ENCODE measurements at places on chromosomes 11 and 22.
A peak's percentile ranks its signal among the peaks of the same experiment; 100 is the strongest.

- no peak for DNase-seq
These were observed 5.4 kb downstream of the MYO18B start for GRCh38 chr22:25747245-25747944.

GRCh38 chr11:26688701-26689100 lies 33.2 kb downstream of the SLC5A12 start:
- DNase-seq = no peak

- no peak for DNase-seq
These were observed 585 bp downstream of the THYN1 start for GRCh38 chr11:134252346-134253187.

DNA sequence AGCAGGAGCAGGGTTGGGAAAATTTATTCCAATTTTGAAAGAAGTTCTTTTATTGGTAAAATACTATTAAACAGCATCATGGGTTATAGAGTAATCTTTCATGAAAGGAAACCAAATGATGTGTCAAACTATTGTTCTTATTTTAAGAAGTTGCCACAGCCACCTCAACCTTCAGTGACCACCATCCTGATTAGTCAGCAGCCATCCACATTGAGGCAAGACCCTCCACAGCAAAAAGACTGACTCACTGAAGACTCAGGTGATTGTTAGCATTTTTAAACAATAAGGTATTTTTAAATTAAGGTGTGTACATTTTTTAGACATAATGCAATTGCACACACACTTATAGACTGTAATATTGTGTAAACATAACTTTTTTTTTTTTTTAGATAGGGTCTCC lies 3.7 kb upstream of the HEPHL1 start:
- no peak for DNase-seq

- DNase-seq = no peak
These were observed 9.9 kb upstream of the NUP160 start for GRCh38 chr11:47857892-47858543.

DNA sequence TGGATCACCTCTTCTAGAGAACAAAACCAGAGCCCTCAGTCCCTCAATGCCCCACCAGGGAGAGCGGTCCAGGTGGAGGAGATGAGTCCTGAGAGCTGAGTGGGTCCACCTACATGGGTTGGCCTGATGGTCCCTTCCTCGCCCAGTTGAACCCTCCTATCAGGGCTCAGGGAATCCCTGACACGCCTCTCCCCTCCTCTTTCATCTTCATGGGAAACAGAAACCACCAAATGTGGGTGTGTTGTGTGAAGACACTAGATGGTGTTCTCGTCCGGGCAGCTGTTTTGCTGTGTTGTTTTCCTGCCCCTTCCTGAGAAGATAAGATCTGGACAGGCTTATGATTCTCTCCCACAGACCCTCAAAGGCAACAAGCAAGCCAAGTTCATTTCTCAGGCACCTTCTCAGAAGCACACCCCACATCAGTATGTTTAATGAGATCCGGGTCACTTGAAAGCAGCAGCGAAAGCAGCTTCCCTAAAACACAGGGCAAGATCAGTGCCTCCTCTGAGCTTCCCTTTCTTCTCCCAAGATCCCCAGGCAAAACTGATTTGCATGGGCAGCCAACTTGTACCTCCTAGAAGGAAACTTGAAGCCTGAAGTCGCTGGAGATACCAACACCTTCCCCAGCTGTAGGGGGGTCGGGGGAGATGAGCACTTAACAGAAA lies 35.3 kb upstream of the POU2AF1 start:
- DNase-seq = no peak

DNA sequence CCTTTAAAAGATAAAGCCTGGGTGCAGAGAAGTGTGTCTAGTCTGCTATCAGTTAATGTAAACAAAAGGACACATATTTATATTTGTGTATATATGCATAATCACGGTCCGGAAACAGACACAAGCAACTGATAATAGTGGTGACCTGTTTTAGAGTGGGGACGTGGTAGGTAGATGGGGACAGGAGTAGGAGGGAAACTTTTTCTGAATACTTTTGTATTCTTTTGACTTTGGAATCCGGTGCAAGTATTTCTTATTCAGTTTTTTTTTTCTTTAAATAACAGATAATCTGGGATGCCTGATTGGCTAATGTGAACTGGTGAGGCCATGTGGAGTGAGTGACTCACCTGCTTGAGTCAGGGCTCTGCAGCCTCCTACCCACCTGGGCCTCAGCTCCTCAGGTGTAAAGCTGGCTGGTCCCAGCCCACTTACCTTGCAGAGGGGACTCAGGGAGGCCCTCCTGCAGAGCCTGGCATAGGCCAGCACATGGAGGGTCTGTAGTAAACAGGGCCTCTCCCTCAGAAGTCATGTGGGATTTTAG lies 15.3 kb downstream of the MICAL2 start:
- DNase-seq = no peak

DNA sequence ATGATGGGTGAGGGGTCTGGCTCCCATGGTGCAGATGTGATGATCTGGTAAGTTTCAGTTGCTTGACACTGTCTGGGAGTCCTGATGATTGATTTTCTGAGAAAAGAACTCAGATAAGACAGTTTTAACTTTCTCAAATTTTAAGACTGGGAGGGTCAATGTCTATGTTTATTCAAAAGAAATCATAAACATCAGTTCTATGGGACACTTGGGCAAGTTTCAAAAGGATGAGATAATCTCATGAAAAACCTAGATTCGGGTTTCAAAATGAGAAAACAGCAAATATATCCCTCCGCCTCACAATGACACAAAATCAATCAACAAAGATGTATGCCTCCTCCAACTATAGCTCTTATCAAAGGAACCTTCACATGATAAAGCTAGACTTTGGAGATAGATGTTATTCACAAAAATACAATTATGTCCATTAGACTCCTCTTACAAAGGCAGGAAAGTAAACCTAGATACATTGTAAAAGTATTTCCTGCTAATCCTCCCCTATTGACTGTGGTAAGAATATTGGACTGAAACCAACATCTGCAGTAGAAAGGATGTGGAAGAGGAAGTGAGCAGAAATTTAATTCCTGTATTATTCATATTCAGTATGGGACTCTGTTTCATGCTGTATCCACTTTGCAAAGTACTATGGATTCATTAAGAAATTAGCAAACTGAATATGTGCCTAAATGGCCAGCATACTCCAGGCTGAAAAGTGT lies 21.6 kb downstream of the SVIP start:
- DNase-seq = peak; percentile 31

DNA sequence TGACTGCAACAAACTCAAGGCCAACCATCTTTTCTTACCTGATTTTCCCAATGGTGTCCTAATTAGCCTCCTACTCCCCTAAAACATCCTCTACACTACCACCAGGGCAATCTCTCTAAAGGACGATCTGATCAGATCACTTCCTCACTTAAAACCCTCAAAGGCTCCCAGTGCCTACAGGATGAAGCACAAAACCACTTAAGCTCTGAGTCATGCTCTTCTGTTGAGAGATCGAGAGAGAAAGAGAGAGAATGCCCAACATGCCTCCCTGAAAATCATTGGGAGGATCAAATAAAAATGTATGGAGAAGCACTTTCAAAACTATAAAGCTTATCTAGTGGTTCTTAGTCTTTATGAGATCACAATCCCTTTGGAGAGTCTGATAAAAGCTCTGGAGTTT lies 171.1 kb downstream of the CADM1 start:
- peak; percentile 30 for DNase-seq

- no peak for DNase-seq
These were observed 38.0 kb downstream of the METTL15 start for GRCh38 chr11:28146123-28146751.

- DNase-seq = no peak
These were observed 34.0 kb downstream of the SLC22A12 start for GRCh38 chr11:64624883-64625481.

DNA sequence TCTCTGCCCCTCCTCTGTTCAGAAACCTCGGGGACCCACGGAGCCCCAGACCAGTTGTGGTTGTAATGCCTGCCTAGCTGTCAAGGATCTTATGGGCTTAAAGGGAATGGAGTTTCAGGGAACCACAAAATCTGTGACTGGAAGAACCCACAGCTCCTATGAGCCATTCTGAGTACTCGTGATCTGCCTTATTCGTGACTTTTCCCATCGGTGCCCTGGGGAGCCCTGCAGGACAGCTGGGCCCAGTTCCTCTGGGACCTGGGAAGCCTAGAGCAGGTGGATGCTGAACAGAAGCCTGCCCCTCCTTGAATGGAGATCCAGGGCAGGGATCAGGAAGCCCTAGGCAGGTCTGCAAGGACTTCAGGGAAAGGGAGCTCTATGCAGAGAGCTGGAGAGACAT lies 42.1 kb upstream of the TTC12 start:
- DNase-seq = no peak

DNA sequence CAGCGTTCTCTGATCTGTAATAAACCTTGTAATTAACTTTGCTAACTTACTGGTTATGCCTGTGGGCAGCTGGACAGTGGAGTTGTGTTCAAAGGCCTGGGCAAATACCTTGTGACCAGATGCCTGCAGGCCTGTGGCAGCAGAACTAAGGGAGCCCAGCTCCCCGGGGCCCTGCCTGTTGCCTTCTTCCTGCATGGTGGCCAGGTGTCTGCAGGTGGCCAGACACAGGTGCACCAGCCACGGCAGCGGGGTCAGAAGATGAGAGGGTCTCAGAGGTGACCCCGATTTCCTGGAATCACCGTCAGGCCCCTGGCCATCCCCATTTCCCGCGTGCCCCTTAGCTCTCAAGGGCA lies 127.2 kb downstream of the OSBP2 start:
- DNase-seq = no peak

GRCh38 chr11:102653744-102654291 lies 28.7 kb upstream of the MMP20 start:
- no peak for DNase-seq
